ENCODE measurements at places on chromosomes 2 and 18.

GRCh38 chr2:11480406-11480805 lies 14.4 kb upstream of the E2F6 start:
- no peak for DNase-seq

- DNase-seq = no peak
Measured at GRCh38 chr2:71997843-71998242, 149.8 kb downstream of the CYP26B1 start.

DNA sequence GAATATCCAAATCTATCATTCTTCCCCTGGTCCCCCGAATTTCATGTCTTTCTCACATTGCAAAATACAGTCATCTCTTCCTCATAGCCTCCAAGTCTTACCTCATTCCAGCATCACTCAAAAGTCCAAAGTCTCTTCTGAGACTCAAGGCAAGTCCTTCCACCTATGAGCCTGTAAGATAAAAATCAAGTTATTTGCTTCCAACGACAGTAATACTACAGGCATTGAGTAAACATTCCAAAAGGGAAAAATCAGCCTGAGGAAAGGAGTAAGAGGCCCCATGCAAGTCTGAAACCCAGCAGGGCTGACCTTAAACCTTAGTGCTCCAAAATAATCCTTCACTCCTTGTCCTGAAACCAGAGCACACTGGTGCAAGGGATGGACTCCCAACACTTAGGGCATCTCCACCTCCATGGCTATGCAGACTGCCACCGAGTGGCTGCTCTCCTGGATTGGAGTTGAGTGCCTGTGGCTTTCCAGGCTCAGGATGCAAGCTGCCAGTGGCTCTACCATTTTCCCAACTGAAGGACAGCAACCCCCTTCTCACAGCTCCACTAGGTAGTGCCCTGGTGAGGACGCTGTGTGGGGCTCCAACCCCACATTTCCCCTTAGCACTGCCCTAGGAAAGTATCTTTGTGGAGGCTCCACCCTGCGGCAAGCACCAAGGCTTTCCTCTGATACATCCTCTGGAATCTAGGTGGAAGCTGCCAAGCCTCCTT lies 16.3 kb downstream of the DTNA start:
- DNase-seq = no peak

DNA sequence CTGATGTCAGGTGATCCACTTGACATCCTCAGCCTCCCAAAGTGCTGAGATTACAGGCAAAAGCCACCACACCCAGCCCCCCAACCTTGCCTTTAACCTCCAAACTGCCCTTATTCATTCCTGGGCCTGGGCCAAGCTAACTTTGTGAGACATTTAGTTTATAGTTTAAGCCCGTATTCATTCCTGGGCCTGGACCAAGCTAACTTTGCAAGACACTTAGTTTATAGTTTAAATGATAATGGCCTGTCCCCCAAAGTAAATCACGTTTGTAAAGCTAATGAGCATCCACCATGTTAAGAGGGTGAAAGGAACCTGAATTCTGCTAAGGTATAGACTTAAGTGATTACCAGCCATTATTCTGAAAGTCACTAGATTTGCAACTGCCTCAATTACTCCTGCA lies 68.7 kb downstream of the NEURL3 start:
- DNase-seq = no peak

DNA sequence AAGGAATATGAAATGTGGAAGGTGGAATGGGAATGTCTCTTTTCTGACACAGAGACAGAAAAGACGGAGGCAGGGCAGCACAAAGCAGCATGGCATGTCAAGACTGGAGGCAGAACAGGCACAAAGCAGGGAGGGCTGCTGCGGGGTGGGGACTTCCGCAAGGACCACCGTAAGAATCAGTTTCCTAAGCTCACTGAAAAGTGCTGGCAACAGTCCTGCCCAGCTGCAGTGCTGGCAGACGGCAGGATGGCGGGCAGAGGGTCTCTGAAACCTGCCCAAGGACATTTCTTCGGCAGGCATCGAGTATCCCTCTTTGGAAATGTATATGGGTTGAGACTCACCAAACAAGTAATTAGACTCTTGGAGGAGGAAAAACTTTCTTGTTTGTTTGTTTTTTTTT lies 54.9 kb downstream of the FAM178B start:
- DNase-seq = no peak

DNA sequence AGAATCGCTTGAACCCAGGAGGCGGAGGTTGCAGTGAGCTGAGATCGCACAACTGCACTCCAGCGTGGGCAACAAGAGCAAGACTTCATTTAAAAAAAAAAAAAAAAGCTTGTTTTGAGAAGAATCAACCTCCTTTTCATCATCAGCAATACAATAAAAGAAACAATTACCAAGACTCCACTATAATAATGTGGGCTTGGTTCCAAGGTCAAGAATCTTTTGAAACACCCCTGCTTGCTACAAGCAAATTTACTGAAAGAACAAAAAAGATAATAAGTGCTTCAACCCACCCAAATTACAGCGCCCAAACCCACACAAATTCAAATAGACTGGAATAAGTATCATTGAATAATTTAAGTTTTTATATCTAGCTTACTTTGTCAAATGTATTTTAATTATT lies 33.6 kb upstream of the MAPRE3 start:
- no peak for DNase-seq

GRCh38 chr2:224086226-224086914 lies 47.3 kb upstream of the SERPINE2 start:
- DNase-seq = no peak
